ENCODE measurements at places on chromosomes 12 and 14.

DNA sequence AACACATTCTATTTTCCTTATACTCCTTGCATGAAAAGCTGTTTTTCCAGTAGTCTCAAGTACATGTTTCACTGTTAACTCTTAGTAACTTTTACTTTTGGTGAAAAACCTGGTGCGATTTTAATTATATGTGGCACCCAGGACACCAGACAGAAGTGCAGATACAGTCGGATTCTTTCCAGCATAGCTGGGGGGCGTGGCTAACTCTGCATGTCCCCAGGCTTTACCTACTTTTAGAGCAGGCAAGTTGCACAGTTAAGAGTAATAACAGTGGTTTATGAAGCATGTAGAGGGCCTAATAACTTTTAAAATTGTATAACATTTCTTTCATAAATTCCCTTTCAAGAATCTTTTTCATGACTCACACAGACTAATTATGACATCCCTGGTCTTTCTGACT is 70.7 kb downstream of the HSD17B6 start:
- no peak for DNase-seq

DNA sequence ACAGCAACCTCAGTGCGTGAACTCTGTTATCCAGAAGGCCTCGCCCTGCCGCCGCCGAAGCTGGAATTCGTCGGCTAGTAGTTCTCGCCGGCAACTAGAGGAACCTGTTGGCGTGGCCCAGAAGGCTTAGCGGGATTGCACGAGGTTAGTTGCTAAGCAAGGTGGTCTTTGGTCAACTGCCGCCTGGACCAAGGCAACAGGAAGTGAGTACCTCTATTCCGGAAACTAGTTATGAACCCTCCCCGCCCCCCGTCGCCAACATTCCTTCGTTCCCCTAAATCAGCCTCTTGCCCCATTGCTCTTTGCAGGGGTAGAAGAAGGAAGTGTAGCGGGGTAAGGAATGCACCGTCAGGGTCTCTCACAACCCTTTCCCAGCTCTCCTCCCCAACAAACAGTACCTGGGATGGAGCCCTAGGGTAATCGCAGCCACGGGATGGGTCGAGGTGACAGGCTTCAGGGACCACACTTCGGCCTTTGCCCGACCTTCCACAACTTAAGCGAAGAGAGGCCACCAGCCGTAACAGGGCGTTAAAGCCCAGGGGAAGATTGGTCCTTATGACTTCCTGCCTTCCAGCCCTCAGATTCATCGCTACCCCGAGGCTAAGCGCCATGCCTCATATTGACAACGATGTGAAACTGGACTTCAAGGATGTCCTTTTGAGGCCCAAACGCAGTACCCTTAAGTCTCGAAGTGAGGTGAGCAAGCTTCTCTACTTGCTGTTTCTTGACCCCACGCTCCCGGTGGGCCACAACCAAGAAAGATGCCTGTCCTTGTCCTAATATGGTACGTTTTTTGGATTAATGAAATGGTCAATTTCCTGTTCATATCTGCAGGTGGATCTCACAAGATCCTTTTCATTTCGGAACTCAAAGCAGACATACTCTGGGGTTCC is at the start of gene GMPR2:
Gene GMPR2 (plus strand): TSS at position 285 of the 893 bp plus-strand sequence. CDS start 325 bp downstream, at position 610.
- DNase-seq, result no peak

DNA sequence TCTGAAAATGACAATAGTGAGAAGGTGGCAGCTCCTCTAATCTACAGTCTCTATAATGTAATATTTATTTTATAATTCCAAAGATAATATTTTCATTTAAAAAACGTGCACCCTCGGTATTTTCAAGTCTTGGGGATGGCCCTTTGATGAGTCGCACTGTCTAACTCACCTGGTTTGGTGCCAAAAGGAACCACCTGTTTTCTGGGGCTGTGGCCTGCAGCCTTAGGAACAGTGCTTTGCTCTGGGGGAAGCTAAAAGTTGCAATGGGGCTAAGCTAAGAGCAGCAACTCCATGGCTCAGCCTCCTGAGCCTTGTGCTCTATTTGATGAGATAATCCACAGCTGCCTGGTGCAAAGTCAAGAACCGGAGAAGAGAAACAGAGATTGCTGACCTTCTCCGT is 6.4 kb upstream of the ENDOU start:
- DNase-seq, result no peak

GRCh38 chr14:75489480-75489837 is 32.8 kb upstream of the BATF start:
- DNase-seq, result no peak

DNA sequence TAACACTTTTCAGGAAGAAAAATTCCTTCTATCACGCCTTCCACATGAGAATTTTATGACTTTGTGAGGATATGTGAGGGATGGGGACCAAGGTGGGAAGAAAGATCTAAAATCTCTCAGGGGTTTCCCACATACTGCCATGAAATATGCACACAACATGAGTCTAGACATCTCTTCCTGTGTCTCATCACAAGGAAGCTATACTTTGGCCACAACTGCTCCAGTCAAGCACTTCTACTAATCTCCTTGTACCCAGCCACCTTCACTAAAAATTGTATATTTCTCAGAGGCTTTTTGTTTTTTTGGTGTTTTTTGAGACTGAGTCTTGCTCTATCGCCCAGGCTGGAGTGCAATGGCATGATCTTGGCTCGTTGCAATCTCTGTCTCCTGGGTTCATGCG is 3.2 kb downstream of the OSBPL8 start:
- DNase-seq, result no peak

DNA sequence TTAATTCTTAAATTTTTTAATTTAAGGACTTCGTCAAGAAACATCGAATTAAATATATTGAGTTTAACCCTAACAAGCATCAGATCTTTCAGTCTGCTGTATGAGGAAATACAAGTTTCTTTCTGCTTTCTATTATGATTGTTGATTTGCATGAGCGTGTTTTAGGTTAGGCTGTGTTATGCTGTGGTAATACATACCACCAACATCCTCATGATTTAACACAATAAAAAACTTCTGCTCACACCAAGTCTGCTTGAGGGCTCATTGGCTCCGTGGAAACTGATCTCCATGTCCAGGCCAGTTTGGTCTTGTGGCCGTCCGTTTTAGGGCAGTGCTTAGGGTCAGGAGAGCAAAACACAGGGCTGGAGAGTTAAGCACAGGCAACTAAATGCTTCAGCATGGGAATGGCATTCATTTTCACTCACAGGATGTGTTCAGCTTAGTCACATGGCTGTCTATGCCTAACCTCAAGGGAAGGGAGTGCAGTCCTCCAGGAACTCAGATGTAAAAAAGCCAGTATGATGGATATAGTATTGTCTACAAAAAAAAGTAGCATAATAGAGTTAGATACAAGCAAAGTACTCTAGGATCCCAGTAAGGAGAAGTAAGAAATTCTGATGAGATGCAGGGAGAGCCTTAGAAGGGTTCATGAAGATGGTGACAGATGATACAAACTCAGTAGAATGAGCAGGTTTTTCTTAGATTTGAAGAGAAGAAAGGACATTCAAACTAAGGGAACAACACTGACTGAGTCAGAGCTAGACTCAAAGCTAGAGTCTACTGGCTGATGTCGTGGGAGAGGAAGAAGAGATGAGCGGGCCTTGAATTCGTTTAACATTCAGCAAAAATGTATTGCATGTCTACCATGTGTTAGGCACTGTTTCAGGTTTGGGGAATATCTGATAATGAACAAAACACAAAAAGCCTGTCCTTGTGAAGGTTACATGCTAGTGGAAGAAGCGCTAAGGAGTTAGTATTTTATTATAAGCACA is 16.3 kb downstream of the MARK3 start:
- peak; percentile 85 for DNase-seq

DNA sequence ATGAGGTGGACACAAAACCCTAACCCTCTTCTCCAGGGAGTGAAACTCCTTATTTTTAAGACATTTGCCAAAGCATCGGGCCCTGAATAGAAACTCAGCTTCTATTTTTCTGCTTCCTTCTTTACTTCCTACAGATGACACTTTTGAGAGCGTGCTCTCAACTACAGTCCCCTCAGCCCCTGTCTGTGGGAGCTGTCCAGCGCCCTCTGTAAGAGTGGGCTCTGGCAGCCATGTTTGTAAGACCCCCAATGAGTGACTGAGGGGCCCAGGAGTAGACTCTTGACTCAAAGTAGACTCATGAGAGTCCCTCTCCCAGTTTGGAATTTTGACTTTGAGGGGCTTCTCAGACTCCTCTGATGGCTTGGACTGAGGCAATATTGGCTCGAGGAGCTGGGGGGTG is 25.5 kb upstream of the BATF start:
- no peak for DNase-seq

DNA sequence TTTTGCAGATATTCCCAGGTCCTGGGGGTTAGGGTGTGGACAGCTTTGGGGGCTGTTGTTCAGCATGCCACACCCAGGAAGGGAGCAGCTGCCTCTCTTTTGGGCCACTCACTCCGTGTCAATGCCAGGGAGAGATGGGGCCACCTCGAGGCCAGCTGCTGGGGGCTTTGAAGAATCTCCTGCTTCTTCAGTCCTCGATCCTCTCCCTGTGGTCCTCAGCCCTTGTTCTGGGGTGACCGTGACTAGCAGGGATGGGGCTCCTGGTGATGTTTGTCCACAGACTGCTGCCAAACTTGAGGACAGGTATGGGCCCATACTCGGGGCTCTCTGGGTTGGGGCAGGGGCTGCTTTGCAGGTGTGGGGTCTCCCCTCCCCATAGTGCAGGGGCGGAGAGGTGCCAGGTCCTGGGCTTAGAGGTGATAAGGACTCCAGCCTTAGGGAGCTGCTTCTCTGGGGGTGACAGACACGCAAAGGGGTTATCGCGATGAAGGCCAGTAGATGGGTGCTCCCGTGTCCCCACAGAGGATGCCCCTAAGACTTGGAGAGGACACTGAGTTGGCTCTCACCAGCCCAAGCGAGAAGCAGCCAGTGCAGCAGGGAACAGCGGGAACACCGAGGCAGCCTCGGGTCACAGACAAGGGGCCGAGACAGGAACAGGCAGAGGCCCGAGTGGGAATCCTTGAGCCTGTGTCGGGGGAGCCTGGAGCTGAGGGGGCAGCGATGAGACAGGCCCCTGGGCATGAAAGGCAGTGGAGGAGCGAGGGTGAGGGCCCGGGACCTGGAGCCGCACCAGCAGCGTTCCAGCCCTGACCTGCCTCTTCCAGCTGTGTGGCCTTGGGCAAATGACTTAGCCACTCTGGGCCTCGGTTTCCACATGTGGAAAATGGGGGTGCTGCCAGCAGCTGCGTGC is 11.1 kb downstream of the RFLNA start:
- no peak for DNase-seq

GRCh38 chr12:121468499-121468801 is 68.5 kb downstream of the RNF34 start:
- DNase-seq, result no peak

GRCh38 chr14:78227248-78228077 is 57.3 kb downstream of the NRXN3 start:
- DNase-seq, result no peak

DNA sequence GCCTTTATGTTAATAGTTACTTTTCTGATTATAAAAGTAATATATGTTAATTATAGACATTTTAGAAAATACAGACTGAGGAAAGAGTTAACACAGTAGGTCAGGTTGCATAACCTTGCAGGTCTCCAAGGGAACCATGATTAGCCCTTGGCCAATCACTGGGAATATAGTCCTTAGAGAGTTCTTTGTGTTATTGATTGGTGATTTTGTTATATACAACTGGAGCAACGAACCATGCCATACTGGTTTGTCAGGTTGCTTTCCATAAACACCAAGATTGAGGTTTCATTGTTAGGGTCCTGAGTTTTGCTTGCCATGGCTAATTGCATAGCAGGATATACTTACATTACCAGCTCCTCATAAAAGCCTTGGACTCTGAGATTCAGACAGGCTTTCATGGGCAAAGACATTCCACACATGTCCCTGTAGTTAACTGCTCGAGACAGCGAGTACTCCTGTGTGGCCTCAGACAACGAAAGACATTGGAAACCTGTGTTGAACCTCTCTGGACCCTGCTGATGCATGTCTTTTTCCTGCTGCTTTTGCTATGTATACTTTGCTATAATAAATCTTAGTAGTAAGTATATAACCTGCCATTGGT is 33.7 kb downstream of the MAPK1IP1L start:
- DNase-seq, result no peak

GRCh38 chr12:54029529-54030441 is 1.5 kb downstream of the HOXC6 start:
- peak; percentile 86 for DNase-seq

DNA sequence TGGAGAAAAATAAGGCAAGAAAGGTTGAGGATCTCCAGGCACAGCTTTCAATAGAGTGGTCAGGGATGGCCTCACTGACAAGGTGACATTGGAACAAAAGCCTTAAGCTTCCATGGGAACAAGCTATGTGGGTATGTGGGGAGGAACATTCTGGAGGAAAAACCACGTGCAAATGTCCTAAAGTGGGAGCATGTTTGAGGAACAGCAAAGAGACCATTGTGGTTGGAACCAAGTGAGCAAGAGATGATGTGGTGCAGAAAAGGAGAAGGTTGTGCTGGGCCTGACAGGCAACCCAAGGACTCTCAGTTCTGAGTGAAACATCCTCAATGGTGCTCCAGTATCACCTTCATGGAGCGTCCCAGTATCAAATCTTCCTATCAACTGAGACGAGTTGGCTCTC is 184.0 kb downstream of the CAND1 start:
- DNase-seq, result no peak

DNA sequence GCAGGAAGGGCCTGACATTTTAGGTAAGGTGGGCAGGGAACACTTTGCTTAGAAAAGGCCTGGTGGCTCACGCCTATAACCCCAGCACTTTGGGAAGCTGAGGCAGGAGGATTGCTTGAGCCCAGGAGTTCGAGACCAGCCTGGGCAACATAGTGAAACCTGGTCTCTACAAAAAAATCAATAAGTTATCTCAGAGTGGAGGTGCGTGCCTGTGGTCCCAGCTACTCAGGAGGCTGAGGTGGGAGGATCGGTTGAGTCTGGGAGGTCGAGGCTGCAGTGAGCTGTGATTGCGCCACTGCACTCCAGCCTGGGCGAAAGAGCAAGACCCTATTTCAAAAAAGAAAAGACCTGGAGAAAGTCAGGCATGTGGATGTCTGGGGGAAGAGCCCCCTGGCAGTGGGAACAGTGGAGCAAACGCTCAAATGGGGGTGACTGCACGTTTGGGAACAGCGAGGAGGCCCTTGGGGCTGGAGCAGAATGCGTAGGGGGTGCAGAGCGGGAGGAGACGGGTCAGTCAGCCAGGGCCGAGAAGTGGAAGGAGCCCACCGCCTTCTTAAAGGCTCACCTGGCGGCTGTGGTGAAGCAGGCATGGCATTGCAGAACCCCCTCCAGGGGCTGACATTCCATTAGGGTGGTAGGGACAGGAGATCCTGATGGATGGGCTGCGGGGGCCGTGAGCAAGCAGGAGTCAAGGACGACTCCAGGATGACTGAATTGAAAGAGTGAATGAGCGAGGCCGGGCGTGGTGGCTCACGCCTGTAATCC is 6.2 kb upstream of the KIF26A start:
- no peak for DNase-seq

- no peak for DNase-seq
Measured at GRCh38 chr12:46187023-46187422, 81.8 kb downstream of the SLC38A1 start.

- DNase-seq, result no peak
Measured at GRCh38 chr14:87251011-87251410, 742.0 kb downstream of the GALC start.

DNA sequence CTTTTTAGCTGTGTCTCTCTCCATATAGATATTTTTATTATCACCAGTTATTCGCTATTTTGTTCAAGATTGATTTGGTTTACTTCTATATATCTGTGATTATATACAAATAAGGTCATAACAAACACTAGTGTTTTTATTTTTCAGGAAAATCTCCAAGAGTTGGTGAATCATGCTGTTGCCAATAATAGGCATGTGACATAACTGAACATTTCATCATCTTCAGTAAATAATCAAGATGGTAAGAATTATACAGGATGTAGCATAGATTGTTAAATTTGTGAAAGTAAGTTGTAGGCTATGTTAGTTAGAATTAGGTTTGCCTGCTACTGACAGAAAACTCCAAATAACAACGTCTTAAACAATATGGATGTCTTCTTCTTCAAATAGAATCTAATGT is 240.9 kb upstream of the PDE3A start:
- no peak for DNase-seq

GRCh38 chr12:124071075-124071443 is 98.0 kb downstream of the ZNF664 start:
- DNase-seq, result no peak

Data from islet precursor cell (in vitro differentiated cells).